ENCODE measurements at places on chromosomes 6 and 20.

DNA sequence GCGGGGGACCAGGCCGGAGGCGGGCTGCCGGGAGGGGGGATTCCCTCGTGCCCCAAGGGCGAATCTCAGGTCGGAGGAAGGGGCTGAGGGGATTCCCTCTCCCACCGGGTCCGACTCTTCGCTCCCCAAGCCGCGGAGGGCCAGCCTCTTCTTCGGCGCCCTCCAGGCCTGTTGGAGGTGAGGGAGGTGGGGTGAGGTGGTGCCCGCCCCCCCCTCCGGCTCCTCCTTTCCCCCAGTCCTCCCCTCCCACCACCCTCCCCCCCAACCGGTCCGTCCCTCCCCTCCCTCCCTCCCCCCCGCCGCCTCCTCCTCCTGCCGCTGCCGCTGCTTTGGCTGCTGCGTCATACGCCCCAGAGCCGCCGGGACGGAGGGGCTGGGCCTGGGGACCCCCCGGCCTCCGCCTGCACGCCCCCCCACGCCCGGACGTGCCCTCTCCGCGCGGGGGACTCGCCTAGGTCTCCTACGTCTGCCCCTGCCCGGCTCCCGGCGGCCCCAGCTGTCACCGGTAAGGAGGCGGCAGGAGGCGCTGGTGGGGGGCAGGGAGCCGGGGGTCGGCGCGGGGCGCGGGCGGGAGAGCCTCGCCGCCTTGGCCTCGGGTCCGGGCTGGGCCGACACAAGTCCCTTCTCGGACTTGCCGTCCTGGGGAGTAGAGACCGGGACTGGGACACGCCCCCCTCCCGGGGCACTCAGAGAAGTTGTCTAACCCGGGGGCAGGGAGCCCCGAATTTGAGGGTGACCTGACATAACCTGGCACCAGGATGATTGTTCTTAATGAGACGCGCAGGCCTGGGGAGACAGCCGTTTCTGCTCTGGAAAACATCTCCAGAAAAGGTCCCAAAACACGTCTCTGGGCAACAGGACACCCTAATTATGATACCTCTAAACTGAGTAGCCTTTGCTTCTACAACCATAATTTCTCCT lies at the start of gene PHF1:
Gene PHF1 (plus strand): TSS at position 304 of the 921 bp plus-strand sequence. CDS start 1,250 bp downstream, outside the sequence.
- DNase-seq, result no peak

GRCh38 chr20:57620999-57621398 lies 773 bp upstream of the ZBP1 start:
- no peak for DNase-seq

GRCh38 chr6:149324428-149324827 lies 6.9 kb downstream of the TAB2 start:
- DNase-seq, result no peak

DNA sequence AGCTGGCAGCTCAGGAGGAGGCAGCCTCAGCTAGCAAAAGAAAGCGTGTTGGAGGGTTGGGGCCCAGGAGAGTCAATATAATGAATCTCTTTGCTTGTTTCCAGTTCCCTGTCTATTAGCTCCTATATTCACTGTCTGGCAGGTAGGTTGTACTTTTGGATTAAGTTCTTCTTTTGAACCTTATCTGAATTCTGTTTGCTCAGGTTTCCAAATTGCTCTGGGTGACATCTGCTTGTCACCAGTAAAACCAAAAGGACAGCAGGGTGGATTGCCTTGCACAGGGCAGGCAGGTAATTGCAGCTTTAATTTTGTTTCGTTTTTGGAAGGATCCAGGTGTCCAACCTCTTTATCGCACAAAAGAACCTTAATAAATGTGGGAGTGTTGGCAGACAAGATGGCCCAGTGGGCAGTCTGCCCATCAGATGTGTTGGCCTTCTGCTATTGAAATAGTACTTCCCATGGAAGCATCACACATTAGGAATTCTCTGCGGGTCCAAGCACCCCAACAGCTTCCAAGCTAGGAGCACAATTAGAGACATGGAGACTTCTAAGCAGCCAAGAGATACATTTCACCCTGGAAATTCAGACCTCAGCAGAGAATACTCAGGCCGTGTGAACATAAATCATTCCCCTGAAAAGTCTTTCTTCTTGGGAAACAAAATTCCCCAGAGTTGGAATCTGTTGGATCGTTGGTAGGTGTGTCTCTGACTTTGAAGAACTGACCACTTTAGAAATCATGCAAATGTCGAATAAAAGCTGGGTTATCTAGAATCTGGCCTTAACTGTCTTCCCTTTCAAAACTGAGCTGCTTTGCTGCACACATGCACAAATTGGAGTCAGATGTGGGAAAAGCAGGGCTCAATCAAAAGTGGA lies 286.9 kb upstream of the BMP2 start:
- DNase-seq, result no peak

DNA sequence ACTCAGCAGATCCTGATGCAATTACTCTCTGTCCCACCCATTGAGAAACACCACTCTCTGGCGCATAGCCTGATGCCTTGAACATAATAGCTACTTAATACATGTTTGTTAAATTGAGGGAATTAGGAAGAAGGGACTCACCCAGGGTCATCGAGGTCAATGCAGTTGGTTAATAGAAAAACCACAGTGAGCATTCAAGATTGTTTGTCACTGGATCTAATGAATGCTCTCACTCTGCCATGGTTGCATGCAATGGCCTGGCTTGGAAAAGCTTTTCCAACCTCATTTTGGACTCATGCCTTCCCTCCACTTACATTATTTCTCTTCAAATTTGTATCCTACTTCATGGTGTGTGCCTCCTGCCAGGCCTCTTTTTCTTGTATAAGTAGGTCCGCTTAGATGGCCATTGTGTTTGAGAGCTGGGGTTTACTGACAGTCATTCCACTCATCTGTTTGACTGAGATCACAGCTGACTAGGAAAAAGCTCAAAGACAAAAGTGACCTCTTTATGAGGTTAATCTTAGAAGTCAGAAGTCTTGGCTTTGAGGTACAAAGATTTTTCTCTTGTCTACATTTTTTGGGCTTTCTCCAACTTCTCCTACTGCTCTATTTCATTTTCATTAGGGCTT lies 154.8 kb upstream of the RAB32 start:
- DNase-seq, result no peak

DNA sequence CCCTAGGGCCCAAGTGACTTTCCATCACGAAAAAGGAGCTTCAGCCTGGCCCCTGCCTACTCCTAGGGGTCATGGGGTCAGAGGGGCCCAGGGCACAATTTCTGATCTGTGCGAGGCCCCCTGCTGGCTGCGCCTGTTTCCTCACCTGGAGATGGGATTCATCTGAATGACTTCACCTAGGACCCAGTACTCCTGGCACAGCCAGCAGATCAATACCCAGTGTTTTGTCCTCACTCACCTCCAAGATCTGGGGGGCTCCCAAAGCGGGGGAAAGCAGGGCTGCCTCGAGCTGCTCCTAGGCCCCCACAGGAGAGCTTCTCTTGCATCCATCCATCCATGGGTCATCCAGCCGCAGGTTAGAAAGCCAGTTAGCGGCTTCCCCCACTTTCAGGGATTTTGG lies 33.8 kb downstream of the CD40 start:
- DNase-seq, result no peak

DNA sequence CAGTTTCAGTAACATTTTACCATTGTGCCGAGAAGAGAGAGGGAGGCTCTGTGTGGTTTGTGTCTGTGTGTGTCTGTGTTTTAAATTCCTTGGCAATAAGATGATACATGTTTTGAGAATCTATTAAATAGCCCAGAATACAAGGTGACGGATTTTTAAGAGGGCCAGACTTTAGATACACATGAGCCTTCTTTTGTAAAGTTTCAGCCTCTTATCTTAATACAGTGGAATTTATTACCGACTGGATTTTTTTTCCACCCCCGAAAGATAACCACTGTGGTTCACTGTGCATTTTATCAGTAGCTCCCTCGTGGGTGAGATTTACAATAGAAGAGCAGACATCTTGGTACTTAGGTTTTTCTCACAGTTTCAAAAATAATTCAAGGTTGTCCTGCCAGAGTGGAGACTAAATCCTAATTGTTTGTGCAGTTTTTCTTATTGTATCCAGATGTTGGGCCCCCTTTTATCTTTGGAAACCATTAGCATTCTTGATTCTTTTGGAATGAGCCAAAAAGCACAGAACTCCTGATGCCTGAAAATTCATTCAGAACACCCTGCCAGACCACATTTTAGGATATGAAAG lies 49.9 kb downstream of the STK4 start:
- DNase-seq, result no peak
